Endodermal cell (in vitro differentiated cells): ENCODE measurements at places on chromosomes 11 and 22. TPM values are rescaled to one million over a fixed set of nuclear protein-coding genes. Genes with fewer than 3 reads are reported as not detected.
A peak's percentile ranks its signal among the peaks of the same experiment; 100 is the strongest.

The ANO9 gene
- total RNA-seq, result 12.8 to 17.8 TPM (median 17.5 TPM) in 3 replicates

The ZBTB16 gene
- 5.0 to 8.8 TPM (median 5.8 TPM) in 3 replicates for total RNA-seq

The SLC25A18 gene
- total RNA-seq, result 3.0 to 6.9 TPM (median 5.8 TPM) in 3 replicates

DNA sequence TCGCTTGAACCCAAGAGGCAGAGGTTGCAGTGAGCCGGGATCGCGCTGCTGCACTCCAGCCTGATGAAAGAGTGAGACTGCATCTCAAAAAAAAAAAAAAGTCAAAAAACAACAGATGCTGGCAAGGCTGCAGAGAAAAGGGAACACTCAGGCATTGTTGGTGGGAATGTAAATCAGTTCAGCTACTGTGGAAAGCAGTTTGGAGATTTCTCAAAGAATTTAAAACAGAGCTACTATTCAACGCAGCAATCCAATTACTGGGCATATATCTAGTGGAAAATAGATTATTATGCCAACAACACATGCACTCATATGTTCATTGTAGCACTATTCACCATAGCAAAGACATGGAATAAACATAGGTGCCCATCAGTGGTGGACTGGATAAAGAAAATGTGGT is 89.7 kb downstream of the EFCAB6 start:
- no peaks in the 10 kb centered on the region for H3K4me1 ChIP-seq
- H3K27ac ChIP-seq, result no peak overlapping the region
- no peak overlapping the region for H3K4me3 ChIP-seq
- no peaks in the 10 kb centered on the region for H3K36me3 ChIP-seq

The SLC22A8 gene
- total RNA-seq, result 0.16 TPM in 1 of 2 replicates, not detected in the other

DNA sequence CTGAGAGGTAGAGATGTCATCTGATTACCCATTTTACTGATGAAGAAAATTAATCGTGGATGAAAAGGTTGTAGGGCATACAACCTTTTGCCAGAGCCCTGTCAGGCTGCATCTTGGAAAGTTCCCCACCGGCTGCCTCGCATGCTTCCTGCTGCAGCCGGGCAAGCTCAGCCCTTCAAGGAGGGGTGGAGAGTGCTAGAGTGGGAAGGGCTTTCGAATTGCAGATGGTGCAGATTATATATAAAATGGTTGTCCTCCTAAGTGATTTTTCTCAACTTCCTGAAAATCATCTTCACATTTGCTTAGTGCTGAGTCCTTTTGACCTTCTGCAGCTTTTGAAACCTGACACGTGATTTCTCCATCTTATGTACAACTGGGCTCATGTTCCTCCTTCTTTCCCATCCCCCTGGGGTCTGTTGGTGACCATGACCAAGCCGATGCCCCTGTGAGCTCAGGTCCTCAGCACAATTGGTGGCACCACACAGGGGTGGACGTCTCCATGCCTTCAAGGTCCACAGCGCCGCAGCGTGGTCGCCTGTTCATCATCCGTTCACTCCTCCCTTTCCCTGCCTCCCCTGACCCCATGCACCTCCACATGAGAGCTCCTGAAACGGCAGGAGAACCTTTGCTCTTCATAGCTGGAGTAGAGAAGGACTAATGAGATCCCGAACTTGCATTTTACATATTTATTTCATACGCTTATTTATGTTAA is 47.6 kb upstream of the MYO18B start:
- H3K36me3 ChIP-seq, result peaks cover 5% of the 10 kb centered on the region
- H3K27me3 ChIP-seq, result no peaks in the 10 kb centered on the region
- DNase-seq, result no peak

DNA sequence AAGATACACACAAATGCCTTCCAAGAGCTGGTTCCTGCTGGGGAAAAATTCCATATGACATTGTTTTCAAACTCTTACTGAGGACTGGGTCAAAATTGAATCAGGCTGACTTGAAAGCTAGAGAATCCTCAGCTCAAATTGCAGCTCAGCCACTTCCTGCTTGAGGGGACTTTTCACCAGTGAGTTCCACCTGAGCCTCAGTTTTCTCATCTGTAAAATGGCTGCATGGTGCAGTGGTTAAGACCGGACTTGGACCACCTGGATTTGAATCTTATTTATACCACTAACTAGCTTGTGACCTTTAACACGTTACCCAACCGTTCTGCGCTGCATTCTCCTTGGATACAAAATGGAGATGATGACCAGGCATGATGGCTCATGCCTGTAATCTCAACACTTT is 69.9 kb upstream of the ASPHD2 start:
- H3K27me3 ChIP-seq, result no peaks in the 10 kb centered on the region
- H3K36me3 ChIP-seq, result no peaks in the 10 kb centered on the region
- no peak overlapping the region for H3K27ac ChIP-seq
- no peak for DNase-seq

- H3K27ac ChIP-seq, result no peak overlapping the region
- peak; percentile 87 for DNase-seq
- peaks cover 81% of the 10 kb centered on the region for H3K27me3 ChIP-seq
- peak overlapping the region; percentile 82 for H3K4me3 ChIP-seq
Observed at GRCh38 chr11:20156280-20156875, 3.9 kb downstream of the DBX1 start.

DNA sequence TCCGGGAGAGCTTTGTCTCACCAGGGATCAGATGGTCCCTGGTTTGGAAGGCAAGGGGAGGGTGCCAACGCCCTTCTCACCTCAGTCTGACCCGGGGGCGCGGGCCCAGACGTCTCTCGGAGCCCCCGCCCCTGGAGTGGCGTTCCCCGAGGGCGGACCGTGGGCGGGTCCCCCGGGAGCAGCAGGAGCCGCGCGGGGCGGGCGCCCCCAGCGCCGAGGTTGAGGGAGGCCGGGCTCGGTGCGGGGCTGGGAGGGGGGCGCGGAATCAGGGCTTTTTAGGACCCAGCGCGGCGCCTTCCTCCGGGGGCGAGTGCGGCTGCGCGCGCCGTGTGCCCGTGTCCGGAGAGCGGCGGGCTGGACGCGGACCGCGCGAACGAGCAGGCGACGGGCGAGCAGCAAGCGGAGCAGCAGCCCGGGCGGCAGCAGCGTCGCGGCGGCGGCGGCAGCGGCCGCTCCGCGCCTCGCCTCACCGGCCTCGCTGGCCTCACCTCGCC is at the start of gene KCNC1:
KCNC1 (plus strand) TSS at position 364 of the 494 bp plus-strand sequence. CDS start 1,222 bp downstream, outside the sequence.
- no peak within 1 kb of the TSS for H3K27ac ChIP-seq
- peaks cover 6% of the 10 kb centered on the region for H3K4me1 ChIP-seq
- DNase-seq, result peak; percentile 77

The GLYATL2 gene
- total RNA-seq, result 0.35 TPM in 1 of 2 replicates, not detected in the other

- no peak overlapping the region for H3K27ac ChIP-seq
- H3K36me3 ChIP-seq, result no peaks in the 10 kb centered on the region
- no peaks in the 10 kb centered on the region for H3K4me1 ChIP-seq
Observed at GRCh38 chr22:22906907-22907550, 19.4 kb downstream of the IGLL5 start.

The MEI1 gene
- total RNA-seq, result 1.1 and 1.5 TPM in 2 replicates

DNA sequence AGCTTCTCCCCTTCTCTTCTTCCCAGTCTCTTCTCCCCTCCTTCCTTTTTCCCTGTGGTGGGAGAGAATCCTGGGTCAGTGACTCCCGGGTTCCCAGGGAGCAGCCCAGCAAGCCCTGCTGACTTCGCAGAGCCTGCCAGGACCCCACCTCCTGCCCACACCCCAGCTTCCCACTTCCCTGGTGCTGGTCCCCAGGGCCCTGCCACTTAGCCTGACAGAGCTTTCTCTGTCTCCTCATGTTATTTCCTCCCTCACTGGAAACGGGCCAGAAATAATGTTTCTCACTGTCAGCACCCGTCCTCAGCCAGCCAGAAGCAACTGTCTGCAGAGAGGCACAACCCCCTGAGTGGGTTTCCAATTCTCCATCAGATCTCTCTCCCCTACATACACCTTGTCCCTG is 27.1 kb downstream of the C11orf96 start:
- no peak overlapping the region for H3K27ac ChIP-seq
- no peaks in the 10 kb centered on the region for H3K27me3 ChIP-seq
- no peaks in the 10 kb centered on the region for H3K36me3 ChIP-seq
- H3K4me3 ChIP-seq, result no peak overlapping the region
- DNase-seq, result no peak

The SOX10 gene
- total RNA-seq, result 12.0 and 13.4 TPM in 2 replicates

GRCh38 chr11:75421035-75421602 is 11.9 kb downstream of the KLHL35 start:
- H3K4me3 ChIP-seq, result no peak overlapping the region
- H3K36me3 ChIP-seq, result peaks cover 18% of the 10 kb centered on the region
- DNase-seq, result peak; percentile 52
- no peaks in the 10 kb centered on the region for H3K4me1 ChIP-seq
- H3K27ac ChIP-seq, result peak overlapping the region; percentile 88
- no peaks in the 10 kb centered on the region for H3K27me3 ChIP-seq

The BIK gene
- 5.5 to 5.8 TPM (median 5.6 TPM) in 3 replicates for total RNA-seq

The MYO7A gene
- 1.9 and 2.4 TPM in 2 replicates for total RNA-seq

DNA sequence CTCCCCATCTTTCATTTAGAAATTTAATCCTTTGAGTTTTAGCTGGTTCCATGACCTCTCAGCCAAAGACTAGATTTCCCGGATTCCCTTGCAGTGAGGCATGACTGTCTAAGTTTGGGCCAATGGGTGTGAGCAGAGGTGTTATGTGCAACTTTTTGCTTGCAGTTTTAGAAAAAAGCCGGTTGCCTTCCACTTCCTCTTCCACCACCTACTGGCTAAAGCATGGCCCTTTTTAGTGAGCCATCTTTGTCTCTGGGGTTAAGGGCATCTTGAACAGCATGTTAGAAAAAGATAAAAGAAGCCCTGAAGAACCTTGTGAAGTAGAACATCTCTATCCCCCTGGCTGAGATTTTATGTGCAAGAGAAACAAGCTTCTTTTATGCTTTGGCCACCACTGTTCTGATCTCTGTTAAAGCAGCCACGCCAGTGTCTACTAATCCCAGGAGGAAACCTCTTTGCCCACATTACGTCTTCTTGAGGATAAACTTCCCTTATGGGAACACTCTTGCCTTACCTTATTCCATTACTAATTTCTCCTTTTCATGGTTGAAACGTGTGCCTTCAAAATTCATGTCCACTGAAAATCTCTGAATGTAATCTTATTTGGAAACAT is 279.9 kb downstream of the TENM4 start:
- H3K4me1 ChIP-seq, result no peaks in the 10 kb centered on the region
- no peaks in the 10 kb centered on the region for H3K36me3 ChIP-seq
- no peaks in the 10 kb centered on the region for H3K27me3 ChIP-seq

DNA sequence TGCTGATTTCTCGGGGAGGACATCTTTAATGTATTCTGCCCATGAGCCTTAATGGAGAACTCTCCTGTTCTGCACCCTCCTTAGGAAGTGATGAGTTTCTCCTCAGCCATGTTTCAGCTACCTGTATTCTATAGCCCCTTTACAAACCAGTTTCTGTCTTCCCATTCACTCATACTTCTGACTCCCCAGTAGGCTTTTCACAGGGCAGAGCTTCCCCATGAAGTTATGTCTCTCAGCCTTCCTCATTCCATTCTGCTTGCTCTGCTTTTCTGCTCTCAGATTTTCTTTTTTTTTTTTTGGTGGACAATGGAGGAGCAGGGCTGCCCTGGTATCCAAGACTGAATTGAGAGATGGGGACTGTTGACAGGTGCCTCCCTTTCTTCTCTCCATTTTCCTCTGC is 4.3 kb upstream of the OR52R1 start:
- no peaks in the 10 kb centered on the region for H3K27me3 ChIP-seq
- DNase-seq, result no peak
- no peak overlapping the region for H3K27ac ChIP-seq
- no peaks in the 10 kb centered on the region for H3K4me1 ChIP-seq
- no peaks in the 10 kb centered on the region for H3K36me3 ChIP-seq
- no peak overlapping the region for H3K4me3 ChIP-seq

- H3K27me3 ChIP-seq, result no peaks in the 10 kb centered on the region
- H3K36me3 ChIP-seq, result no peaks in the 10 kb centered on the region
- no peaks in the 10 kb centered on the region for H3K4me1 ChIP-seq
- no peak overlapping the region for H3K27ac ChIP-seq
- H3K4me3 ChIP-seq, result no peak overlapping the region
Observed at GRCh38 chr11:23403210-23404185, 543.2 kb upstream of the CCDC179 start.

The SLC15A3 gene
- total RNA-seq, result 0.80 to 1.6 TPM (median 0.82 TPM) in 3 replicates

The ANO5 gene
- total RNA-seq, result 6.2 TPM in 2 replicates

The NTM gene
- total RNA-seq, result 0.78 to 1.7 TPM (median 1.6 TPM) in 3 replicates
